GM12878 (cell line): ENCODE measurements at places on chromosomes 4 and X.

GRCh38 chrX:19370061-19370460, 26.3 kb downstream of the PDHA1 start:
- DNase-seq, result no peak

DNA sequence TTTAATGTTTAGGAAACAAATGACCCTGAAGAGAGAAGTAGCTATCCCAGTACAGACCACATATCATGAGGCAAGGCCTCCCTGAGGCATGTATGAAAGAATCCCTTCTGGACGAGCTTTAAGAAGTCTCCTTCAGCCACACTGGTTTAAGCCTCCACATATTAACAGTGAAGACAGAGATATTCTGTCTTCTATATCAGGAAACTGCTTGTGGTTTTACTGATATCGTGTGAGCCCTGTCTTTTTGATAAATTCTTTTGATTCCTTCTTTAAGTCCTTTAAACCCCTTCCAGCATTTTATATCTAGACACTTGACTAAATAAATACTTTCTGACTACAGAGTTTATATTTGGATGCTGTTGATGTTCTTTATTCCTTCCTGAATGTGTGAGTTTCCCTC, 45.9 kb upstream of the GPC4 start:
- no peak for DNase-seq

DNA sequence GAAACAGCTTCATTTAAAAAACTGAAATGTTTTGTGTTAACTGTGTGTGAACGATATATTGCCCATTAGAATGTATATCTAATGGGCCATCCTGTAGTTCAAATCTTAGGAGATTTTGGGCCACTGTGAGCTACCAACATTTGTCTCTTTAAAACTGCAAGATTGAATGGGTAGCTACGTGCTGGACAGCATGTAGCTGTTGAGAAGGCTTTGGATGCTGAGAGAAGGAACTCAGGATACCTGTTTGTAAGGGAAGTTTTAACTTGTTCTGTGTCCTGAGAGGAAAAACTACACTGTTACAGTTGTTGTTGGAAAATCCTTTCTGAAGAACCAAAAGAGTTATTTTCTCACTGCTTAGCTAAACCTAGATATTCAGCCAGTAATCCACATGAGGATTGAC, 45.9 kb downstream of the PDLIM5 start:
- no peak for DNase-seq

GRCh38 chr4:61202638-61203435, 2.7 kb downstream of the ADGRL3 start:
- DNase-seq, result no peak

DNA sequence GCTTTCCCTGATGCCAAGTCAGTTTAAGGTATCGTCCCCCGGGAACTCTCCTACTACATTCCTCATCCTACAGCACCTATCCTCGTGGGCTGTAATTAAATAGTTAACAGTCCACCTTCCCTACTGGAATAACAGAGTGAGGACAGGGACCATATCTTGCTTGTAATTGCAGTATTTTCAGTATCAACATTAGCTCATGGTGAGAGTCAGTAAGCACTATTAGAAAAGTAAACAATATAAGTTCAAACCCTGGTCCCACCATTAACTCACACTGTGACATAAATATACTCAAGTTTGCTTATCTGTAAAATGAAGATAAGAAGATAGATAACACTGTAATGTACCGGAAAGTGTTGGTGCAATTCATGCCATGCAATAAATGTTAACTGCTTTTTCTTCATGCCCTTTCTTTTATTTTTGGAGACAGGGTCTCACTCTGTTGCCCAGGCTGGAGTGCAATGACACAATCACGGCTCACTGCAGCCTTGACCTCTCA, 61.3 kb downstream of the SH3RF1 start:
- DNase-seq, result no peak
